Activated naive CD4-positive, alpha-beta T cell treated with anti-CD3 and anti-CD28 coated beads, Interleukin-2, amount 10 ng/mL, durations not matched to agents 7 days and 5 days (primary cell): ENCODE measurements at places on chromosomes 7 and 10.

DNA sequence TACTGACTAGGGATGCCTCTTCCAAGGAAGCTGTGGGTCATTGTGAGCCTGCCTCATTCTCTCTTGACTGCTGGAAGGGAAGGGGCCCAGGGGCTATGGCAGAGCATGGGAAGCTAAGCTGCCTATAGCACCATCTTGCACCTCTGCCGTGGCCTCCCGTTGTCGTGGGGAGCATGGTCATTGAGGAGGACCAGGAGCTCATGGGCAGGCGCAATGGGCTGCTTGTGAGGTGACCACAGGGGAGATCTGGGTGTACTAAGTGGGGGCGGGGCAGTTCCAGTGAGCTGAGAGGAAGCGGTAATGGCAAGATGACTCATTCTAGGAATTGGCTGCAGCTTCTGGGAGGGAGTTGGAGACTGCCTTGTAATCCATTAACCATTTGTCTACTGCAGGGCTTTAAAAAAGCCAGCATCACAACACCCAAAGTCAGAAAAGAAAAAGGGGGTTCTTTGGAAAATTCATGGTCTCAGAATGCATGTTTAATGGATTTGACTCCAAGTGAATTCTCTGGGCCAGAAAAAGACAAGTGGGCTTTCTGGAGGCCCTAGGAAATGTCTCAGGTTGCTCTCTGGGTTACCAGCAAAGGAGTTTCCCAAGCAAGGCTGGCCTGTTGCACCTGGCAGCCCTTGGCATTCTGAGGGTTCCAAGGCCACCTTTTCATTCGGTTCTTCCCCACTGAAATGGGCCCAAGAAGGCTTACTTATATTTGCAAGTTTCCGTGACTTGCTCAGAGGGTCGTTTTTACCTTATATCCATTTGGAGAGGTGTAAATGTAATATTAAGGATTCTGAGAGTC is 3.6 kb downstream of the DUSP5 start:
- peak; percentile 80 for DNase-seq

GRCh38 chr7:7808156-7808555 is 89.7 kb upstream of the RPA3 start:
- DNase-seq: no peak

DNA sequence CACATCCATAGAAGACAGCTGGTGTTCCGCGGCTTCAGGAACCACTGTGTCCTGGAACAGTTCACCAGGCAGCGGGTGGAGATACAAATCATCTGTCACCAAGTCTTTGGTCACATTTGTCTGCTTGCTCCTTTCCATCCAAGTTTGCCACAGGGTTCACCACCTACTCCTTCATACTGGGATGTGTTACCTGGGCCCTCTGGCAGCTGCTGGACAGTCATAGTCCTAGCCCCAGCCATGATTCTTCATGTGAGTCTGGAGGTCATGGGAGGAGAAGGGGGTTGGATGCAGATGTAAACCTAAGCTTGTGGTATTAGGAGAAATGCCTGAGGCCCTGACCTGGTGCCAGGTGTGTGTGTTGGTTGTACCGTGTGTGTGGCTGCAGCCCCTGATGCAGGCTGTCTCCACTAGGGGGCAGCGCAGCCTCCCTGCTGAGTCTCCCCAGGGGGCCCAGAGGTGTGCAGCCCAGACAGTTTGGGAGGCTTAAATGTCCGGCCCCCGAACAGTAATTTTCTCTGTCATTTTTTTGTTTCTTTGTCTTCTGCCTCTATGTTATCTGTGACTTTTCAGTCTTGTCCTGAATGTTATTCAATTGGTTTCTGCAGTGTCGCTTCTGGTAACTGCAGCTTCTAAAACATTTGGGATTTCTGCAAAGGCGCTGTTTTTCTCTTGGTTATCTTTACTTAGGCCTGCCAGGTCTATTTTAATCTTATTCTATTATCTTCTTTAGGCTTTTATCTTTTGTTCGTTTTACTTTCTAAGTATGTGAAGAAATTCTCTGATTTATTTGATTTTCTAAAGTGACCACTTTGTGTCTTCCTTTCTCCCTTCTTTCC is 14.8 kb downstream of the NPS start:
- DNase-seq: peak; percentile 44

DNA sequence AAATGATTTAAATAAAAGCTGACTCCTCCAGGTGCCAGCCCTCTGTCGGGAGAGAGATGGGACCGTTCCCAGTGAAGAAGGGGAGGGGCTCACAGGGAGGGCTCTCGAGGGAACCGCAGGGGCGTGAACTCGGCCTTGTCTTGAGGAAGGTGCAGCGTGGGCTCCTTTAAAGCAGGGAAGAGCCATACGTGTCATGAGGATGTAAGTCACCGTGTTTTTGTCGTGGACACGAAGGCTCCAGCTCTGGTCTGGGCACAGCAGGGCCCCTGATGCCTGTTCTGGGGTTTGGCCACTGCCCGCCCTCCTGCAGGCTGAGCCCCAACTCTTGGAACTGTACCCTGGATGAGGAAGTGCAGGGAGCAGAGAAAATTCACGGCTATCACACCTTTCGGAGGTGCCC is 45.0 kb downstream of the JAKMIP3 start:
- peak; percentile 4 for DNase-seq

GRCh38 chr10:21811245-21811585 is 192.3 kb downstream of the DNAJC1 start:
- no peak for DNase-seq

- no peak for DNase-seq
These were observed 366.2 kb downstream of the PCDH15 start for GRCh38 chr10:54434782-54435181.

DNA sequence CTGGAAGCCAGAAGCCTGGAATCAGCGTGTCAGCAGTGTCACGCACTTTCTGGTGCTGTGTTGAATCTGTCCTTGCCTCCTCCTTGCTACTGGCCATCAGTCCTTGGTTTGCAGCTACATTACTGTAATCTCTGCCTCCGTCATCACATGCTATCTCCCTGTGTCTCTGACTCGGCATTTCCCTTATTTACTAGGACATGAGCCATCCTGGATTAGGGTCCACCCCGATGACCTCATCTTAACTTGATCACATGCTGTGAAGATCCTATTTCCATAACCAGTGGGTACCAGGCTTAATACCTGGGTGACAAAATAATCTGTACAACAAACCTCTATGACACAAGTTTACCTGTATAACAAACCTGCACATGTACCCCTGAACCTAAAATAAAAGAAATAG is 518.0 kb upstream of the KLF6 start:
- no peak for DNase-seq

GRCh38 chr10:103445767-103446567 is 6.2 kb downstream of the CALHM2 start:
- DNase-seq: no peak

- DNase-seq: no peak
These were observed 6.5 kb downstream of the ZNF107 start for GRCh38 chr7:64672414-64672813.

- DNase-seq: no peak
These were observed 34.5 kb downstream of the EBF3 start for GRCh38 chr10:129929343-129930292.

DNA sequence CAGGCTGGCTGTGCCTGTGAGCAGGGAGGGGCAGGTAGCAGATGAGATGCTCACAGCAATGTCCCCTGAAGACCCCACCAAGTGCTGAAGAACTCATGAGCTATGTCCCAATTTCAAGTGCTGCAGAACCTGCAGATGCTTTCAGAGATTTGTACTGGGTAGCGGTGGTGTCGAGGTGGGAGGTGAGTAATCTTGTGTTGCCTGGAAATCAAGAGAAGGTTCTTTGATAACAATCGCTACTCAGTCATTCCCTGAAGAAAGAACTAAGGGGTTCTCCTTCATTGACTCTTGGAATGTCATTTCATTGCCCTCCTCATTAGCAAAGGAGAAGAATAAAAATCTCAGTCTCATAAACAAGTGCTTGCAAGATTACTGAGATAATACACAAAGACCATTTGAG is 246.4 kb downstream of the EMX2 start:
- no peak for DNase-seq

- DNase-seq: no peak
These were observed 133.1 kb upstream of the PPP1R3A start for GRCh38 chr7:114051871-114052331.

- DNase-seq: no peak
These were observed 69.6 kb upstream of the CSTF2T start for GRCh38 chr10:51768886-51769465.

DNA sequence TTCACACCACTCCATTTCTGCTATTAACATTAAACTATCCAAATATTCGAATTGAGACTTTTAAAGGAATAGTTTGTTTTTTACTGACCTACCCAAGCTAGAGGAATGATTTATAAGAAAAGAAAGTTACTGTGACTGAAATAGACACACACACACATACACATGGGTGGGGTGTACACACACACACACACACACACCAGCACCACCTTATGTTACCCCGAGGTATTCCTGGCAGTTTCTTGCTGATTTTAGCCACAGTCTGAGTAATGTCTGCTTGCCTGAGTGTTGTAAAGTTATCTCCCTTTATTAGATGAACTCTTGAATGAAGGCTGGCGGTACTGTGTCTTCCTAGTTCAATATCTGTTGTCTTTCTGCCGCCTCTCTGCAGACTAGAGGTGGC is 91.3 kb upstream of the PRKG1 start:
- DNase-seq: no peak

DNA sequence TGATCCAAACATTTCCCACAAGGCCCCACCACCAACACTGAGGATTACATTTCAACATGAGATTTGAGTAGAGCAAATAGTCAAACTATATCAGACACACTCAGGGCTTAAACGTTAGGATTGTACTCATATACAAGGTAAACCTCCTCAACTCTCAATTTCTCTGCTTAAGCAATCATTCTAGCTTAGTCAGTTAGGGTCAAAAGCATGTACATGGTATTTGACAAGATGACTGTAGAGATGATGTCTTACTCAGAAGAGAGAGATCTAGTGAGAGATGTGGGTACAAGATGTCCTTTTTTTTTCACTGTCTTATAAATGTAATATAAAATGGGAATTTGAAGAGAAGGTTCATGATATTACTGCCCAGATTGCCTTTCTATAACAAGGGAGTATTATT is 270.1 kb downstream of the PRKG1 start:
- DNase-seq: no peak

GRCh38 chr7:1842321-1843221 is 172.5 kb downstream of the ELFN1 start:
- DNase-seq: peak; percentile 18

DNA sequence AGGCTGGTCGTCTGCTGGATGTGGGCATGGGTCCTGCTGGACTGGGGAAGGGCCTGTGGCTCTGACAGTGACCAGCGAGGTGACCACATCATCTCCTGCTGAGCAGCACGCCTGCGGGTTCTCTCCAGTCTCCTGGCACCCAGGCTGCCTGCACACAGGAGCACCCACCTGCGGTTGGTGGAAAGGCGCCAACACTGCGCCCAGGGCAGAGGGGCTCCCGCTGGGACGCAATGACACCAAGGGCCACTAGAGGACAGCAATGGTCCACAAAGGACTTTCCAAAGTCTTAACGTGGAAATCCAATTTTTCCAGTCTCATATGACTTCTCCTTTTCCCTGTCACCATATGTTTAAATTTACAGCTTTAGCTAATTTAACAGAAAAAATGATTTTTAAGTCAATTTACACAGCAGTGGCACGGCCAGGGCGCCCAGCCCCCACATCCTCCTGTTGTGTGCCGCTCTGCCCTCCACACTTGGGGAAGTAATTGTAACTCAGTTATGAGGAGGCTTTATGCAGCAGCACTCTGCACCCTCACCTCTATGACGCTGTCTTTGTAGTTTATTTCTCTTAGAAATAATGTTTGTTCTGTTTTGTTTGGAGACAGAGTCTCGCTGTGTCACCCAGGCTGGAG is 38.1 kb downstream of the CFAP46 start:
- peak; percentile 46 for DNase-seq

GRCh38 chr10:75076348-75076747 is 35.1 kb upstream of the SAMD8 start:
- DNase-seq: no peak

- no peak for DNase-seq
These were observed 57.3 kb upstream of the GSAP start for GRCh38 chr7:77473229-77474005.

GRCh38 chr10:79453392-79453791 is 8.0 kb upstream of the ZCCHC24 start:
- DNase-seq: no peak

- DNase-seq: no peak
These were observed 17.9 kb downstream of the OGDHL start for GRCh38 chr10:49744091-49744685.

DNA sequence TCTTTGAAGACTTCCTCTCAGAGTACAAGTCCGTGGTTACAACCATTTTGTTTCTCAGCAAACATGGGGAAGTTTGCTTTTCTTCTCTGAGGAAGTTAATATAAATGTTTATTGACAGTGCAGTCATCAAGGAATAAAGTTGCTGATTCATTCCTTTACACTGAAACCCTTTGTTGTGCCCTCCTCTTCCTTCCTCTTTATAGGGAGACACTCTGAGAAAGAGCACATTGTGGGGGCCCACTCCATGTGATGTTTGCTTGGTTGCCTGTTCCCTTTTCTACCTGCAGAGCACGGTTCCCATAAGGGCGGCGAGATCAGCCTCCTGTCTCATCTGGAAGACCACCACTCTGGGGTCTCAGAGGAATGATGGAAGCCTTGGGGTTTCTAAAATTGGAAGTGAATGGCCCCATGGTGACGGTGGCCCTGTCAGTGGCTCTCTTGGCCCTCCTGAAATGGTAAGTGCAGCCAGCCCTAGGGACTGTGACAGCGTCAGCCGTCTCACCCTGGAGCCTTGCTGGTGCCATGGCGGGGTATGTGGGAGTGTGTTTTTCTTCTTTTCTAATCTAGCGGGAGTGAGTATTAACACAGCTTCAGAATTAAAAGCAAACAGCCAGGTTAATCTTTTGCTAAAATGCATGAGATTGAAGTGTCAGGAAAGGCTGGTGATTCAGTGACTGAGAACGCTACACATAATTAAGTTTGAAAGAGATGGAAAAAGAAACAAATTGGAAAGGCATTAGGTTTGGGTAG is at the start of gene TBXAS1:
Gene TBXAS1 (plus strand): TSS at position 240 of the 750 bp plus-strand sequence. CDS start 127 bp downstream, at position 367.
- DNase-seq: peak; percentile 36

GRCh38 chr10:3095373-3096139 is 28.2 kb downstream of the PFKP start:
- peak; percentile 55 for DNase-seq

GRCh38 chr10:34147641-34148304 is 667.3 kb downstream of the PARD3 start:
- no peak for DNase-seq

- no peak for DNase-seq
These were observed 39.1 kb downstream of the CDK1 start for GRCh38 chr10:60817398-60817805.

- peak; percentile 39 for DNase-seq
These were observed 2.4 kb upstream of the CNOT4 start for GRCh38 chr7:135512135-135512887.

GRCh38 chr7:120949393-120949911 is 1.1 kb upstream of the ING3 start:
- DNase-seq: no peak

- DNase-seq: no peak
These were observed 530.5 kb downstream of the ACTR3B start for GRCh38 chr7:153290066-153290465.

DNA sequence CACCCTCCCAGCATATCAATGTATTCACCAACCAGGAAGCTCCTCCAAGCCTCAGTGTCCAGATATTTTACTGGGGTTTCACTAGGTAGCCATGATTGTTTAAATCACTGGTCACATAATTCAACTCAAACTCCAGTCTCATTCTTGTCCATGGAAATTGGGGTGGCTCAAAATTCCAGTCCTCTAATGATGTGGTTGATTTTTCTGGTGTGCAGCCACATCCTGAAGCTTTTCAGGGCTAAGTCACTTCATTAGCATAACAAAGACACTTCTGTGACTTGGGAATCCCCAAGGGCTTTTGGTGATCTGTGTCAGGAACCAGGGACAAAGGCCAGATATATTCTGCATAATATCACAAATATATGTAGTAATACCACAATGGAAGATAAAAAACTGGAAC is 786.9 kb upstream of the IGFBP3 start:
- DNase-seq: no peak

- no peak for DNase-seq
These were observed 110.8 kb upstream of the EGFR start for GRCh38 chr7:54907981-54908380.
